ENCODE measurements at places on chromosomes 7 and 10.

DNA sequence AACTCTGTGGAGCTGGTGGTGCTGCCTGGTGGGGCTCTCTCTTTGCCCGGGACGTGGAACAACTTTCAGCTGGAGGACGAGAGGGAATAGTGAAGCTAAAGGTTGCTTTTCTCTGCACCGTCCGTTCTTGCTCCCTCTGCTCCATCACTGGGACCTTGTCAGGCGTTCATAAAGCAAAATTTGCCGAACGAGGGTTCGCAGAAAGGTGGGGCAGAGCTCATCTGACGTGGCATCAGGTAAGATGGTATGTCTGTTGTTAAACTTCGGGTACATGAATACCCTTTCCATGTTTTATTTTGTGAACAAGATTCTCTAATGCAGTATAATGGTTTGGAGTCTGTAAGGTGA lies 416 bp downstream of the BBS9 start:
- DNase-seq: no peak

DNA sequence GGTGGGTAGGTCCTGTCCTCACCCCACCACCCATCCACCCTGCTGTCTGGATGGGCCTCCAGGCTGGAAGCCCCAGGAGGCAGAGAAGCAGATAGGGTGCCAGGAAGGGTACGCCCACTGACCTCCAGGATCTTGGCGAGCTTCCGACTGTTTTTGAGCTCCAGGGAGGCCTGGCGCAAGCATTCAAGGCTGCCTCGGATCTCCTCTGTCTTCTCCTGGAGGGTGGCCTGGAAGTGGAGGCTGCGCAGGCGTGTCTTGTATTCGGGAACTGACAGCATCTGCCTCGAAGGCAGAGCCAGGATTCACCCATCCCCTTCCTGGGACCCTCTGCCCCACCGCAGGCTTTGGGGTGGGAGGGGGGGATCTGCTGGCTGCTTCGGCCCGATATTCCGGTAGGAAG lies 48.4 kb downstream of the GRID2IP start:
- DNase-seq: peak; percentile 25

GRCh38 chr10:86798611-86799010 lies 42.2 kb downstream of the BMPR1A start:
- DNase-seq: no peak

- DNase-seq: peak; percentile 48
Observed at GRCh38 chr10:8037941-8038894, 16.3 kb upstream of the GATA3 start.

GRCh38 chr10:60374836-60375235 lies 14.8 kb downstream of the ANK3 start:
- no peak for DNase-seq

DNA sequence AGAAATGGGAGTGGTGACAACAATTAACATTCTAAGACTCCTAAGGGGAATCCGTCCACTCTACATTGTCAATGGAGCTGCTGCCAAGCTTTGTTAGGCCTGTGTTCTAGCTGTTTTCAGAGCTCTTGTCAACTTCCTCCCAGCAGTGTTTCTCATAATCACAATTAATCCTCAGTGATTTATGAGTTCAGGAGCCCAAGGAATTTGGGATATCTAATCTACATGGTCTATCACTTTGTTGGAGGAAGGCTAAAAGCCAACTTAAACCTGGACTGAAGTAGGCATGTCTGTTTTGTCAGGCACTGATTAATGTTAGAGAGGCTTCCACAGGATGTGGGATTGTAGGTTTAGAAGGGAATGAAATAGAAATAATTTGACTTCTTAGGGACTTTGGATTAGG lies 10.2 kb upstream of the OR2F2 start:
- DNase-seq: no peak

GRCh38 chr7:150977382-150978125 lies 567 bp downstream of the KCNH2 start:
- no peak for DNase-seq

- no peak for DNase-seq
Observed at GRCh38 chr10:71099731-71100361, 112.5 kb upstream of the UNC5B start.

Data from retina (tissue), 1 donor.